ENCODE measurements at places on chromosomes 12 and 14.

GRCh38 chr12:85568395-85569103 is 267.7 kb downstream of the RASSF9 start:
- no peak overlapping the region for H3K27ac ChIP-seq
- H3K36me3 ChIP-seq: no peaks in the 10 kb centered on the region
- no peak for DNase-seq
- no peak overlapping the region for H3K4me3 ChIP-seq
- H3K4me1 ChIP-seq: no peaks in the 10 kb centered on the region

GRCh38 chr12:26921886-26922285 is 15.9 kb downstream of the INTS13 start:
- H3K36me3 ChIP-seq: peaks cover 23% of the 10 kb centered on the region
- no peaks in the 10 kb centered on the region for H3K27me3 ChIP-seq
- H3K4me3 ChIP-seq: no peak overlapping the region
- H3K4me1 ChIP-seq: no peaks in the 10 kb centered on the region
- no peak for DNase-seq

GRCh38 chr12:47717443-47718193 is 7.7 kb downstream of the ENDOU start:
- peak; percentile 94 for DNase-seq
- peaks cover 29% of the 10 kb centered on the region for H3K4me1 ChIP-seq
- H3K27ac ChIP-seq: peak overlapping the region; percentile 88
- no peaks in the 10 kb centered on the region for H3K27me3 ChIP-seq
- no peaks in the 10 kb centered on the region for H3K36me3 ChIP-seq
- H3K4me3 ChIP-seq: no peak overlapping the region

- H3K4me3 ChIP-seq: no peak overlapping the region
- H3K27me3 ChIP-seq: no peaks in the 10 kb centered on the region
- H3K36me3 ChIP-seq: no peaks in the 10 kb centered on the region
These were observed 279.9 kb upstream of the FAR2 start for GRCh38 chr12:28869197-28869596.

- H3K36me3 ChIP-seq: peaks cover 41% of the 10 kb centered on the region
- no peak for DNase-seq
- no peaks in the 10 kb centered on the region for H3K4me1 ChIP-seq
These were observed 39.9 kb downstream of the SOS2 start for GRCh38 chr14:50191499-50191898.

GRCh38 chr12:116026768-116027550 is 250.5 kb downstream of the MED13L start:
- DNase-seq: no peak
- H3K27ac ChIP-seq: no peak overlapping the region
- H3K27me3 ChIP-seq: no peaks in the 10 kb centered on the region
- no peak overlapping the region for H3K4me3 ChIP-seq
- no peaks in the 10 kb centered on the region for H3K36me3 ChIP-seq

- no peaks in the 10 kb centered on the region for H3K4me1 ChIP-seq
- no peak for DNase-seq
- no peaks in the 10 kb centered on the region for H3K36me3 ChIP-seq
- H3K27ac ChIP-seq: no peak overlapping the region
- H3K4me3 ChIP-seq: no peak overlapping the region
These were observed 294.3 kb upstream of the FBXO33 start for GRCh38 chr14:39726563-39726962.

- no peaks in the 10 kb centered on the region for H3K4me1 ChIP-seq
- no peaks in the 10 kb centered on the region for H3K27me3 ChIP-seq
- no peak overlapping the region for H3K27ac ChIP-seq
- DNase-seq: no peak
- H3K36me3 ChIP-seq: no peaks in the 10 kb centered on the region
These were observed 21.9 kb downstream of the MYRFL start for GRCh38 chr12:69846976-69847375.
